ENCODE measurements at places on chromosomes 11 and 22.
A peak's percentile ranks its signal among the peaks of the same experiment; 100 is the strongest.

GRCh38 chr11:33542921-33543320, 157.7 kb downstream of the C11orf91 start:
- DNase-seq: no peak

- DNase-seq: no peak
These were observed 48.7 kb upstream of the ZBED5 start for GRCh38 chr11:10906521-10906920.

DNA sequence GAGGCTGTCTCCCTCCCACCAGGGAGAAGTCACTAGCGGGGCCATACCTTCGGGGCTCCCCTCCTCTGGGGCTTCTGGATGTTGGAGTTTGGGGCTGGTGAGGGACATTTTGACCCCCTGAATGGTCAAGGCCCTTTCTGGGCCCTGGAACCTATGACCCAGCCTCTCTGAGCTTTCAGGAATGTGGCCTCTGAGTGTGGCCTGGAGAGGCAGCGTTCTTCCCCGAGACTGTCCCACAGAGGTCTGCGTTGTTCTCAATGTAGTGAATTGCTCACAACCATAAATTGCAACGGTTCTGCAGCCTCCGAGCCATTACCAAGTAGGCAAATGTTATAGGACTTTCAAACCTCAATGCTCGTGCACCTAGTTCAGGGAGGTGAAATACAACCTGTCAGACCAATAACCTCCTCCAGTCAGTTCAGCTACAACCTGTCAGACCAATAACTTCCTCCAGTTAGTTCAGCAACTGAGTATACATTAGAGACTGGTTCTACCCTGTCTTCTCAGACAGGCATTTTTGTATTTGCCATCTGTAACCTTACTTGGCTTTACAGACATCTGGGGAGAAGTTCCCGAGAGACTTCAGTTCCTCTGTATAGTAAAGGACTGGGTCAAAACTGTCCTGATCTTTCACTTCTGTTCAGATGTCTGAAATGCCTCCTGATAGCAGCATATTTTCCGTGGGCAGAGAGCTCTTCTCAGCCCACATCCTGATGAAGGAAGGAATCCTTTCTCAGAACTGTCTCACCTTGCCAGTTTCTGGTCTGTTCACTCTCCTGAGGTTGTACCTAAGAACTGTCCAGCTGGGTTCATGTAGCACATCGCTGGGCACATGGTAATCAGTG, 34.2 kb downstream of the MICAL2 start:
- DNase-seq: peak; percentile 38

GRCh38 chr11:32891657-32892354, 805 bp upstream of the QSER1 start:
- DNase-seq: no peak

- DNase-seq: no peak
These were observed 23.5 kb downstream of the TYR start for GRCh38 chr11:89201138-89201537.

GRCh38 chr22:32836280-32837123, 35.0 kb downstream of the TIMP3 start:
- no peak for DNase-seq

DNA sequence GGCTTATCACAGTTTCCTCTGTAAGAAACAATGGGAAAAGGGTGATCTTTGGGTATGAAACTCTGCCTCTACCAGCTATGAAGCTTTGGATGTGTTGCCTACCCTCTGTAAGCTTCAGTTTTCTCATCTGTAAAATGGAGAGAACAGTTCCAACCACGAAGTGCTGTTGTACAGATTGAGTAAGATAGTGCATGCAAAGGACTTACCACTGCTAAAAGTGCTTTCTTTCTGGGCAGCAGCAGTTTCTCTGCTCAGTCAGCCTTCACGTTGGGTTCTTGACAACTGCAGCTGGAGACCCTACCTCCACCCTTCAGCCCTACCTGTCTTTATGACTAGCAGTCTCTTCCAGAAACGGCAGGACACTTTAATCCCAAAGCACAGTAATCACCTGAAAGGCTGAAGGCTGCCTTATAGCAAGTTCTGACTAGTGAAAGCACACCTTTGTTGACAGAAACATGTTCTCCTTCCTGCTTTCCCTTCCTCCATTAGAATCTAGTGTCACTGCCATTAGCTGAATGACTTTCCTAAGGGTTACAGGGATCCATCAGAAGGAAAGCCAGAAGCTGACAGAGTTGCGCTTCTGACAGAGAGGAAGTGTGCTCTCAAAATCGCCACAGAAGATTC, 91.4 kb downstream of the RPL27A start:
- DNase-seq: no peak

GRCh38 chr22:44139773-44140172, 41.0 kb upstream of the PARVG start:
- no peak for DNase-seq

- DNase-seq: no peak
These were observed 552.4 kb upstream of the ANO5 start for GRCh38 chr11:21640491-21640890.

GRCh38 chr22:36277482-36278291, 24.8 kb downstream of the APOL1 start:
- DNase-seq: peak; percentile 37

- no peak for DNase-seq
These were observed 7.7 kb downstream of the SELENOO start for GRCh38 chr22:50208430-50208938.

DNA sequence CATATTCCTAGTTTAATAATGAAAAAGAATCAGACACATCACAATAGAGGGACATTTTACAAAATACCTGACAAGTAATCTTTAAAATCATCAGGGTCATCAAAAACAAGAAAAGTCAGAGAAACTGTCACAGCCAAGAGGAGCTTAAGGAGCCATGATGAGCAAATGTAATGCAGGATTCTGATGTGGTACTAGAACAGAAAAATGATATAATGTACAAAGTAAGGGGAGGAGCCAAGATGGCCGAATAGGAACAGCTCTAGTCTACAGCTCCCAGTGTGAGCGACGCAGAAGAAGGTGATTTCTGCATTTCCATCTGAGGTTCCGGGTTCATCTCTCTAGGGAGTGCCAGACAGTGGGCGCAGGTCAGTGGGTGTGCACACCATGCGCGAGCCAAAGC, 198.0 kb upstream of the FAT3 start:
- DNase-seq: no peak

DNA sequence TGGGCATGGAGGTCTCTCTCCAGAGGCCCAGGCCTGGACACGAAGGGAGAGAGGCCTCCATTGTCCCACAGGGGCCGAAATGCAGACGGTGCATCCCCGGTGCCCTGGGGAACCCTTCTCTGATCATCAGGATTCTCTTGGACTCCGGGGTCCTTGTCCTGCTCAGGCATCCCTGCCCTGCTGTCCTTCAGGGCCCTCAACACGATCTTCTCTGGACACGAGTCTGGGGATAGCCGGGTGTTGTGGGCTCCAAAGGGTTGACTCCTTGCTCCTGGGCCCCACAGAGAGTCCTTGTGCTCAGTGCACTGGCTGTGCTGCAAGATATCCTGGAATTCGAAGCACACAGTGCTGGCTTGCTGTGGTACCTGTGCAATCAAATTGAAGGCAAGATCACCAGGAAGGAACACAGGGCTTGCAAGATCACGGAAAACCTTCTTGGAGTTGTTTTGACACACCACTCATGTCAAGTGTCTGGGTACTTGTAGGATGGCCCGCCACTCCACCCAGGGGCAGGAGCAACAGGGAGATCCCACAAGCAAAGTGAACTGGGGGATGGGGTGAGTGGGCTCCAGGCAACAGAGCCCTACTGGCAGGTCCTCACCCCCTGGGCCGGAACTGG, 61.3 kb upstream of the PRODH start:
- DNase-seq: no peak

DNA sequence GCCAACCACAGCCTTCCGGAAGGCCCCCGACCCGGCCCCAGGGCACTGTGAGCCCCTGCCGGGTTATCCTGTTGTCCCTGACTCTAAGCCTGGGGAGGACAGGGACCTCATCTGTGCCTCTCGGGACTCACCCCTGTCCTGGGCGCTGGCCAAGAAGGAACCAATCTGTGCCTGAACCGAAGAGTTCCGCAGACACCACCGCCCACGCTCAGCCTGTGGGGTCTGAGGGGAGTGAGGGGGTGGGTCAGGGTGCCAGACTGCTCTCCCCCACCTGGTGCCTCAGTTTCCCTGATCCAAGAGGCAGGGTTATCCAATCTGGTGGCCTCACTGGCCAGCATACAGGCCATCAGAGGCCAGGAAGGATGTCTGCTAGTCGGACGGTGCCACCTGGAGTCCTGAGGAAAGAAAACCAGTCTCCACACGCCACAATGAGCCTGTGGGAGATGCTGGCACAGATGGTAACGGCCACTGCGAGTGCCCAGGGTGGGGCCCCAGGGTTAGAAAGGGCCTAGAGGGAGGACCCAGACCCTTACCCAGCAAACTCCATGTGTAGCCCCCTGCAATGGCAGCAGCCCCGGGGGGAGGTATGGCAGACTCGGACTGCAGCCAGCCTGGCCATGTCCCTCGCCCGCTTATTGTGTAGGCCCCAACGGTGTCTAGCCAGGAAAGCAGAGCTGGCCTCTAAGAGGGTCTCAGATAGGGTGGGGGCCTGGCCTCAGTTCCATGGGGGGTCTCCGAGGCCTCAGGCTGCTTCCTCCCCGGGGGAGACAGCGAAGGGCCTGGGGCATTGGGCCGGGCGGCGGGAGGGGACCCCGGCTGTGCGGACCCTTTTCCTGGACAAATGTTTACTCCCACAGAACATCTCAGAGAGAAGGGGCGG, 827 bp upstream of the TNNT3 start:
- no peak for DNase-seq

GRCh38 chr11:829847-830294, 2.2 kb downstream of the CRACR2B start:
- no peak for DNase-seq

- DNase-seq: no peak
These were observed 55.6 kb upstream of the LYVE1 start for GRCh38 chr11:10623797-10624761.

GRCh38 chr11:22543261-22543660, 82.4 kb downstream of the FANCF start:
- DNase-seq: no peak

DNA sequence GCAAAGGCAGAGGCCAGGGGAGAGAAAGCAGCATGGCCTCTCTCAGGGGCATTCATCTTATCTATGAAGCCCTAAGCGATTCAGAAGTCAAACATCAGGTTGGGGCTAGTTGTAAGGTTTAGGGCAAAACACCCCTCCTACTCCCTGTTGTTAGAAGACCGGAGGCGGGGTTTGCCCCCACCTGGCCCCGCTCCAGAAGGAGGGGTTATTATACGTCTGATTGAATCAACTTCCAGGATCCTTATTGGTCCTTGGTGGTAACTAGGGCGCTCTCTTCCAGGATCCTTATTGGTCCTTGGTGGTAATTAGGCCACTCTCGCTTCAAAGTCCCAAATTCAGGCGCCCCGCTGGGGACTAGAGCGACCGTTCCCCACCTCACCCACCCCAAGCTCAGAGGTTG, 12.1 kb upstream of the SMTN start:
- DNase-seq: no peak

- DNase-seq: no peak
These were observed 3.7 kb downstream of the FGF4 start for GRCh38 chr11:69771466-69771865.

DNA sequence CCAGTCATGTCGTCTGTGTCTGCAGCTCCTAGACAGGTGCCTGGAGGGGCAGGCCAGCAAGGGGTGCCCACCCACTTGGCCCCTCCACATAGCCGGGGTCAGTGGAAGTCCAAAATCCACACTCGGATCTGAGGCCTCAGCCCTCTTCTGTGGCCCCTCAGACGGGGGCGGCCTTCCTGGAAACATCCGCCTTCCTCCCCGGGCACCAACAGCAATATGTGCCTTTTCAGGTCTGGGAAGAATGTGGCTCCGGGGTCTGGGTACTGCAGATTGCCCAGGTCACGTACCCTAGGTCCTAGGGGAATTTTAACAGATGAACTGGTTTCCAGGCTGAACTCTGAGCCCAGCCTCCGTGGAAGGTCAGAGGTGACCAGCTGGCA, 208.6 kb downstream of the CTTN start:
- no peak for DNase-seq

GRCh38 chr22:27775087-27775698, 26.4 kb downstream of the MN1 start:
- DNase-seq: no peak

DNA sequence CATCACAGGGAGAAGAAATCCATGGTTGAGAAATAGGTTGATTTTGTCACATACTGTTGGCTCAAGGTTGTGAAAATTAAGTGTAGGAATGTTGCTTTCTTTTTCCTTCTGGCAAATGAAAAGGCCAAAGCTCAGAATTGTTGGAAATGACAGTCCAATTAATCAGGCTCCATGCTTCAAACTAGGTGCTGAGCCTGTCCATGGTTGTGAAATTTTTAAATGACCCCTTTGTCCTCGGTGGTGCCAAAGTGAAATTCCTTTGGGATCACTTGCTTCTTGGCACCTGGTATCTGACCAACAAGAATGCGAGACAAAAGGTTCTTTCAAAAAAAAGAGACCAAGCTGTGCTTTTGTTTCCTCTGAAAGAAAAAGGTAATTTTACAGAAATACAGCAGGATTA, 451.9 kb downstream of the ETS1 start:
- DNase-seq: no peak

GRCh38 chr11:57646194-57646798, 3.4 kb downstream of the YPEL4 start:
- DNase-seq: no peak

DNA sequence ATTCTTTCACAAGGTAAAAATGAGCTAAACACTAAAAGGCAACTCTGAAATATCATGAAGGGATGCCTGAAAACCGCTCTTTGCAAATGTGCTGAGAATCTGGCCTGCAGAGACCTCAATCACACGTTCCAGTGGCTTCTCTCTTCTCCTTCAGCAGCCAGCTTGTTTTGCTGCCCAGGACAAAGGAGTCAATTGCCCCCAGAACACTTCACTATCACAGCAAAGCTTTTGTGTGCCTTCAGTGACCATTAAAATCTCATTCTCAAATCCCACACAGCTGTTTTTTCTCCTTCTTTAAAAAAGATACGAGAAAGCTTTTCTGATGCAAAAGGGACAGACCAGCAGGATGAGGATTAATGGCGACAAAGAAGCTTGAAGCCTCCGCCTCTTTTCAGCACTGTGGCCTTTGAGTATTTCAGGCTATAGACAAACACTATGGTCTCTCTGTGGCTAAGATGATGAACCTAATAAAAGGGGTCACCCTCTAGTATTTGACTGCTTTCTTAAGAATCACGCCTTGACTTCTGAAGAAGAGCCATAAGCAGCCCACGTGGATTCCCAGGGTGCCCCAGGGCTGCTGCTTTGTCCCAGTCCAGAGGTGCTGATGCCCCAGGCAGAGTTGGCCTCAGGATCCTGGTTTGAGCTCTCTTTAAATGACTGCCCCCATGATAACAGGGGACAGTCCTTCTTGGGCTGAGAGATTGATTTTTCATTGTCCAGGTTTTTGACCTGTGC, 33.4 kb upstream of the NRIP3 start:
- DNase-seq: no peak

GRCh38 chr11:126988655-126989054, 11.9 kb downstream of the KIRREL3 start:
- DNase-seq: no peak

DNA sequence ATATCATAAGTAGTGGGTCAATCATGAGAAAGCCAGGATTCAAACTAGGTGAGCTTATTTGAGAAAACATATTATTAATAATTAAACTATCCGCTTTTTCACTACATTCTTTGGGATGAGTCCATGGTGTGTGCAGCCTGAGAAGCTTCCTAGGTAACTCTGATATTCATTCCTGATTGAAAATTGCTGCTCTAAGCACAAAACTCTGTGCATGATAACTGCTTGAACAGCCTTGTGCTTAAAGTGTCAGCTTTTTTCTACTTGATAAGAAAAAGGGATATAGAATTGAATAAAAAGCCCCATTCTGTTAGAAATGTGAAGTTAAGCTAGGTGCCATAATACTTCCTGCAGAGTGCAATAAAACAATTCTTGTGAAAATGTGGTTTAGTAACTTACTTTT, 343.5 kb upstream of the LUZP2 start:
- DNase-seq: no peak

GRCh38 chr11:85735876-85736460, 50.0 kb upstream of the CCDC89 start:
- no peak for DNase-seq
